ENCODE measurements at places on chromosomes 7 and 10.

DNA sequence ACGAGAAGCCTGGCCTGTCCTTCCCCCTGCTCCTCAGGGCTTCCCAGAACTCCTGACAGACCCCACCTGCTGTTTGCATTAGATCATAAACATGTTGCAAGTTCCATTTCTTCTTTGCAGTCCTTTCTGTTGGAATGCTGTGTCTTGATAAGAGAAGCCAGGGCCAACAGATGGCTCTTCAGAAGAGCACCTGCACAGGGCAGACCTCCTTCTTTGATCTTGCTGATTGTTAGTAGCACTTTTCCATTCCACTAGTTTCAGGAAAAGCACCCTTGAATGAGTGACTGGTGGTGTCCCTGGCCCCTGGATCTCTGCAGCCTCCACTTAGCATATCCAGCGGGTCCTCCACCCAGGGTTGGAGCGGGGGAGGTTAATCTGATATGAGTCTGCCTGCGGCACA is 243.2 kb downstream of the GFRA1 start:
- DNase-seq, result no peak

- DNase-seq, result no peak
These were observed 7.6 kb downstream of the LOXL4 start for GRCh38 chr10:98260350-98260749.

GRCh38 chr7:139043823-139044812 is 8.3 kb upstream of the ZC3HAV1L start:
- DNase-seq, result peak; percentile 94

DNA sequence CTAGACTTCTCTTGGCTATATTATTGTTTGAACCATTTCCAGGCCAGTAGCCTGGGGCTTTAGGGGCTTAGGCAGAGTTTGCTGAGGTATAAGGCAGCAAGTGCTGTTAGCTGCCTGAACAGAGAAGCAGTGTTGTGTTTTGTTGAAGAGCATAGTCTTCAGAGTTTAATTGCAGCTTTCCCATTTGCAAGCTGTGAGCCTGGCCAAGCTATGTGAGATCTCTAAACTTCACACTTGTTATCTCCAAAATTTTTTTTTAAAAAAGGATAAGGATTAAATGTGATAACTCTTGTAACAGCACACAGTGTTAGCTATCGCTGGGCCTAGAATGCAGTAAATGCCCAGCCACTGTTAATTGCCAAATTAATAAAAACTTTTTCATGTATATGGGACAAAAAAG is 782.4 kb downstream of the REEP3 start:
- no peak for DNase-seq

DNA sequence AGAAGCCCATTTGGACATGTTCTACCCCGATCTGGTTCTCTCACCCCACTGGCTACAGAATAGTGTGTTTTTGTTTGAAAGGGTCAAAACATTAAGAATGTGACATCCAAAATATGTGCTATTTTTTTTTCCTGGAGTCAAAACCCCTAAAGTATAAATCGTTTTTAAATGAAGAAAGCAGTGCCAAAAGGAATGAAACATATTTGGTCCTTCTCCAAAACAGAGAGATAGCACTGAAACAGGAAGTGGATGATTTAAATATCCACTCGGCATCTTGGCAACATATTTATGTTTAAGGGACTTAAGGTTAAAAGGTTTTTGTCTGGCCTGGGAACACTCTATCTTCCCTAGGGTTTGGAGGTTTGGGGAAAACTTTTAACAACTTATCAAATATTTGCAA is 32.3 kb downstream of the CALD1 start:
- no peak for DNase-seq

DNA sequence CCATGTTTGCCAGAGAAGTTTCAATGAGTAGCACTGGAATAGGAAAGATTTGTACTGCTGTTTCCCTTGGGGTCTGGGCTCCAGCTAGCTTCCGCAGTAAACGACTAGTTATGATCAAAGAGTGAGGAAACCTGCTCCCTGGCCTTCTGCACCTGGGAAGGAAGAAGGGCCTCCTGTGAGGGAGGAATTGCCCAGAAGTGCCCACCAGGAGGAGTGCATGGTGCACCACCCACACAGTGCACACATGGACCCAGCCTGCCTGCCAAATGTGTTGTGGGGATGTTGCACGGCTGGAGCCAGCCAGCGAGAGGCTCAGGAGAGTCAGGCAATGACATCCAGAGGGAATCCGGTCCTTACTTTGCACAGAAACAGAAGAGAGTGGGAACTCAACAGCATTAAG is 27.0 kb upstream of the FAM107B start:
- DNase-seq, result peak; percentile 7

- DNase-seq, result no peak
These were observed 24.9 kb downstream of the RCC1L start for GRCh38 chr7:75048435-75049379.

DNA sequence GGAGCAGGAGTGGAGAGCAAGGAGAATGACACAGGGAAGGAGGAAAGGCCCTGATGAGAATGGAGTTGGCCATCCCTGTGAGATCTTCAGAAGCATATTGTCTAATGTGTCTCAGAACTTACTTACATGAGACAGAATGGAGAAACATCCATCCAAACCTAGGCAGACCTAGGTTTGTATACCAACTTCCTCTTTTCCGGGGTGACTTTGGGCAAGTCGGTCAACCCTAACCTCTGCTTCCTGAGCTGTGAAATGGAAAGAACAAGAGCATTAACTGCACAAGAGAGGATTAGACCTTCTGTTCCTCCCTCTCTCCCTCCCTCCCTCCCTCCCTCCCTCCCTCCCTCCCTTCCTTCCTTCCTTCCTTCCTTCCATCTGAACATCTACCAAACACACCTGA is 4.5 kb downstream of the GHRHR start:
- no peak for DNase-seq

Measured in erythroblast (primary cell).